ENCODE measurements at places on chromosomes 13 and 19. TPM values are rescaled to one million over a fixed set of nuclear protein-coding genes. Genes with fewer than 3 reads are reported as not detected.

DNA sequence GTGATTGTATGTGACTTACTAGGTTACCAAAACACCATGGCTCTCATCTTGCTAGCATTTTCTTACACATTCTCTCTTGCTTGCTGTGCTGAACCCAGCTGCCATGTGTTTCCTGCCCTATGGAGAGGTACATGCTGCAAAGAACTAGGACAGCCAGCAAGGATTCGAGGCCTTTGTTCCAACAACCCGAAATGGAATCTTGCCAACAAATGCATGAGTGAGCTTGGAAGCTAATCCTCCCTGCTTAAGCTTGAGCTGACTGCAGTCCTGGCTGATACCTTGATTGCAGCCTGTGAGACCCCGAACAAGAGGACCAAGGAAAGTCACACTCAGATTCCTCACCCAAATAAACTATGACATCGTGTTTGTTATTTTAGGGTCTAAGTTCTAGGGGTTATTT lies 651.2 kb downstream of the SLITRK6 start:
- DNase-seq, result no peak
- H3K4me1 ChIP-seq, result no peaks in the 10 kb centered on the region
- H3K27me3 ChIP-seq, result no peaks in the 10 kb centered on the region
- H3K4me3 ChIP-seq, result no peak overlapping the region
- H3K27ac ChIP-seq, result no peak overlapping the region
- no peaks in the 10 kb centered on the region for H3K36me3 ChIP-seq

- peaks cover 55% of the 10 kb centered on the region for H3K4me1 ChIP-seq
- no peaks in the 10 kb centered on the region for H3K27me3 ChIP-seq
- peaks cover 59% of the 10 kb centered on the region for H3K36me3 ChIP-seq
- peak overlapping the region; percentile 99 for H3K27ac ChIP-seq
- peak; percentile 59 for DNase-seq
Observed at GRCh38 chr19:47109541-47110375, 3.8 kb downstream of the ZC3H4 start.

DNA sequence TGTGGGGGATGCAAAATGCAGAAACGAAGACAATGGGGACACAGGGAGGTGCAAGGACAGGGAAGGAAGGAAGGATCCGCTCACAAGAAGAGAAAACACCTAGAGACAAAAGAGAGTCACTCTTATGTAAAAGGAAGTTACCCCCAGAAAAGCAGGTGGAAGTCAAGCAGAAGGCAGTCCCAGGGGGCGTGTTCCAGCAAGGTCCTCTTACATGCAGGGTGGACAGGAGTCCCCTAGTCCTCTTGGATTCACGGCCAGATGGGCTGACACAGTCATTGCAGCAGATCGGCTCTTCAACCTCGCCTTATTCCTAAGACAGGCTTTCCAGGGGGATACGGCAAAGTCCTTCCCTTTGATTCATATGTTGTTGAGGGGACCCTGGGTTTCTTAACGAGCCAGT lies 83.9 kb upstream of the SPATA13 start:
- peaks cover 3% of the 10 kb centered on the region for H3K27me3 ChIP-seq
- H3K36me3 ChIP-seq, result no peaks in the 10 kb centered on the region
- DNase-seq, result no peak
- no peak overlapping the region for H3K4me3 ChIP-seq
- peaks cover 5% of the 10 kb centered on the region for H3K4me1 ChIP-seq

DNA sequence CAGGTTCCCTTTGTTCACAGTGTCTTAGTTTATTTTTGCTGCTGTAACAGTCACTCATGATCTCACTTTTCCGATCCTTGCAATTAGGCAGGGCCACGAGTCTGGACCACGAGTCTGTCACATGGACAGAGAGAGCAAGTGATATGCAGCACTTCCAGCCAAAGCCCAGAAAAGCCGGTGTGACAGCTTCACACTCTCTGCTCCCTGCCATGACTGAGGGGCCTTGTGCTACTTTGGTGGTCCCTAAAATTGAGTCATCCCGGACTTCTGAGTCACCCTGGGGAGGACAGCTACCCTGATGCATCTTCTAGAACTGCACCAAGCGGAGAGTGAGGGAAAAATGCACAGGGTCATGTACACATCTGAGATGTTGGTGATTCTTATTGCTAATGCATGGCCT lies 179.6 kb downstream of the EFNB2 start:
- H3K4me3 ChIP-seq, result no peak overlapping the region
- no peak for DNase-seq
- no peak overlapping the region for H3K27ac ChIP-seq

DNA sequence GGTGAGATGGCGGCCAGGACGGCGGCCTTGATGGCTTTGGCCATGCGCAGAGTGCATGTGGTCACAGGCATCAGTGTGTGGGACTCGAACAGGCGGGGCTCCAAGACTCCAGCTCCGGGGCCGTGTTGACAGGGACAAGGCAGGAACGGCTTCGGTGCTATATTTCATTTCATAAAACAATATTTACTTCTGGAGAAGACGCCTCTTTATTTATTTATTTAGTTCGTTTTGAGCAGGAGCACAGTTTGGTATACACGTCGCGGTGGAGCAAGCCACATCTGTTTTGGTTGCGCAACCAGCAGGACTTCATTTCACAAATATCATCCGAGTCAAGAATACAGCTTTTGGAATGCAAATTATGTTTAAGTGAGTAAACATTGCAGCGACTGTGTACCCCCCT lies 166.7 kb upstream of the TSHZ3 start:
- DNase-seq, result no peak
- no peak overlapping the region for H3K4me3 ChIP-seq
- no peaks in the 10 kb centered on the region for H3K27me3 ChIP-seq
- H3K27ac ChIP-seq, result no peak overlapping the region

GRCh38 chr13:108674771-108675170 lies 45.4 kb downstream of the MYO16 start:
- no peaks in the 10 kb centered on the region for H3K4me1 ChIP-seq
- no peak for DNase-seq
- H3K4me3 ChIP-seq, result no peak overlapping the region
- no peak overlapping the region for H3K27ac ChIP-seq
- peaks cover 1% of the 10 kb centered on the region for H3K27me3 ChIP-seq
- H3K36me3 ChIP-seq, result no peaks in the 10 kb centered on the region

DNA sequence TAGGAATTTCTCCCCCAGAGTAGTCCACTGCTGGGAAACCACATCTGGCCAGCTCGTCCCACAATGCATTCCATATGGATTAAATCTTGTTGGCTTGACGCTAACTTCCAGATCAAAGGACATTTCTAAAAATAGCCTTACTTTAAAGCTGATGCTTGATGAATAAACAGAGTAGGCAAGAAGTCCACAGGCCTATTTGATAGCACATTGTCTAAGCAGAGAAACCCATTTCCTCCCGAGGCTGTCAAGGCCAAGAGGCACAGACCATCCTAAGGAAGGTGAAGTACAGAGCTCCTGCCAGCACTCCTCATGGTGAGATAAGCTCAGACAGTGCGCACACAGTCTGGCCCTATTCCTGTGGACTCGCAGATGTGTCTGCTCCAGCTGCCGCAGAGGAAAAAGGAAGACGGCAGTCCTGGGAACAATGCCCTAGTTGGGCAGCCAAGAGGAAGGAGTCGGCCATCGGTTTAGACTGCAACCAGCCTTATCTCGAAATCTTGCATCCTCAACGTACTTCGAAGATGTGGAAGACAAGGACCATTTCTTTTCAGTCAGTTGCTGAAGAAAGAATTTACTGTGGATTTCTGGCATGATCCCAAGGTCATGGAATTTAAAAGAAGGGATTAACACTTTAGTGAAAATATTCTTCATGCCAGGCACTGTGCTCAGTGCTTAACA lies 156.8 kb downstream of the RGCC start:
- H3K4me3 ChIP-seq, result no peak overlapping the region
- H3K36me3 ChIP-seq, result peaks cover 24% of the 10 kb centered on the region
- H3K27me3 ChIP-seq, result no peaks in the 10 kb centered on the region
- no peaks in the 10 kb centered on the region for H3K4me1 ChIP-seq
- DNase-seq, result no peak

DNA sequence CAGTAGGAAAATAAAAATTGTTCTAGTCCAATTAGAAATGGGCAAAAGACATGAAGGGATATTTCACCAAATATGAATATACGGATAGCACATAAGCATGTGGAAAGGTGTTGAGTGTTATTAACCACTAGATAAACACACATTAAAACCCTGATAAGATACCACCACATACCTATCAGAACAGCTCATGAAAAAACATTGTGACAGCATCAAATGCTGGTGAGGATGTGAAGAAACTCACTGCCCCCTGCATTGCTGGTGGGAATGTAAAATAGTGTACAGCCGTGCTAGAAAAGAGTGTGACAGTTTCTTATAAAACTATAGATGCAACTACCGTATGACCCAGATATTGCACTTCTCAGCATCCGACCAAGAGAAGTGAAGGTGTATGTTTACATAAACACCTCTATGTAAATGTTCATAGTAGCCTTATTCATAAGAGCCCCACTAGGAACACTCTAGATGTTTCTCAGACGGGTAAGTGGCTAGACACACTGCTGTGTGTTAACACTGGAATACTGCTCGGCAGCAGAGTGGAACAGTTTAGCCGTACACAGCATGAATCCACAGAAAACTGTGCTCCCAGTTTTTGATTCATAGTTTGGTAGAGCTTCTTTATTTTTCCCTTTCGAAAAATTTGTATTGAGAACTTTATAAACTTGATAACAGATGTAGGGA lies 321.1 kb downstream of the MYO16 start:
- H3K27ac ChIP-seq, result no peak overlapping the region
- H3K4me1 ChIP-seq, result no peaks in the 10 kb centered on the region
- H3K4me3 ChIP-seq, result no peak overlapping the region
- no peaks in the 10 kb centered on the region for H3K27me3 ChIP-seq

- no peak overlapping the region for H3K27ac ChIP-seq
- H3K36me3 ChIP-seq, result peaks cover 35% of the 10 kb centered on the region
- H3K27me3 ChIP-seq, result no peaks in the 10 kb centered on the region
- DNase-seq, result no peak
Observed at GRCh38 chr13:100645382-100645781, 29.2 kb downstream of the TMTC4 start.

GRCh38 chr13:107864543-107865317 lies 350.6 kb downstream of the LIG4 start:
- DNase-seq, result no peak
- H3K36me3 ChIP-seq, result no peaks in the 10 kb centered on the region
- peaks cover 26% of the 10 kb centered on the region for H3K27me3 ChIP-seq
- no peak overlapping the region for H3K27ac ChIP-seq
- no peak overlapping the region for H3K4me3 ChIP-seq

- no peaks in the 10 kb centered on the region for H3K4me1 ChIP-seq
- no peak for DNase-seq
- H3K27me3 ChIP-seq, result peaks cover 15% of the 10 kb centered on the region
- no peak overlapping the region for H3K4me3 ChIP-seq
- no peak overlapping the region for H3K27ac ChIP-seq
Observed at GRCh38 chr19:48770266-48770665, 14.9 kb downstream of the FGF21 start.

DNA sequence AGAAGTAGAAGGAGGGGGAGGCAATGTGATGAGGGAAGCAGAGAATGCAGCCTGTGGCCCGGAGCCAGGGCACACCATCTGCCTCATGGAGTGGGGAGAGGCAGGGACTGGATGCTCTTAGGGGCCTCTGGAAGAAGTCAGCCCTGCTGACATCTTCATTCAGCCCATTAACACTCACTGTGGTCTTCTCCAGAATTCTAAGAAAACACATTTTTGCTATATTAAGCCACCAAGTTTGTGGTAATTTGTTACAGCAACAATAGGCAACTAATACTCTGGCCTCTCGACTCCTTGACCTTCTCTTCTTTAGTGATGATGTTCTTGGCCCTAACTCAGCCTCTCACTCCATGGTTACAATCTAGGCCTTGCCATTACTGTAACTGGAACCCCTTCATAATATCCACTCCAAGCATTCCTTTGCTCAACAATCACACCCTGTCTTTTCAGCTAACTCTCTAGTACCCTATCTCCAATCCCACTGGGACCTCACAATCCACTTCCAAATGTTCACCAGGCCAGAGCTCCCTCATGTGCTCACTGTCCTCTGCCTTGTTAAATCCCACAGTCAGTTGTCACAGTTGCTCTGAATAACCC lies 98.5 kb downstream of the MIPEP start:
- no peak overlapping the region for H3K4me3 ChIP-seq
- H3K27ac ChIP-seq, result no peak overlapping the region
- H3K27me3 ChIP-seq, result peaks cover 2% of the 10 kb centered on the region
- no peak for DNase-seq
- no peaks in the 10 kb centered on the region for H3K36me3 ChIP-seq

- H3K36me3 ChIP-seq, result peaks cover 33% of the 10 kb centered on the region
- no peak for DNase-seq
- H3K27me3 ChIP-seq, result no peaks in the 10 kb centered on the region
- no peak overlapping the region for H3K4me3 ChIP-seq
Observed at GRCh38 chr19:56156768-56157167, 15.7 kb downstream of the ZNF444 start.

GRCh38 chr13:99269627-99270241 lies 11.6 kb upstream of the GPR18 start:
- H3K4me3 ChIP-seq, result no peak overlapping the region
- H3K4me1 ChIP-seq, result peaks cover 54% of the 10 kb centered on the region
- no peaks in the 10 kb centered on the region for H3K27me3 ChIP-seq
- H3K27ac ChIP-seq, result no peak overlapping the region
- peaks cover 61% of the 10 kb centered on the region for H3K36me3 ChIP-seq

GRCh38 chr13:96575423-96576320 lies 418.6 kb downstream of the OXGR1 start:
- DNase-seq, result no peak
- H3K36me3 ChIP-seq, result no peaks in the 10 kb centered on the region
- no peak overlapping the region for H3K27ac ChIP-seq
- no peaks in the 10 kb centered on the region for H3K27me3 ChIP-seq
- no peak overlapping the region for H3K4me3 ChIP-seq

GRCh38 chr13:21048901-21049698 lies 12.3 kb downstream of the LATS2 start:
- peaks cover 6% of the 10 kb centered on the region for H3K4me1 ChIP-seq
- DNase-seq, result no peak
- no peak overlapping the region for H3K4me3 ChIP-seq
- peaks cover 8% of the 10 kb centered on the region for H3K27me3 ChIP-seq
- H3K27ac ChIP-seq, result no peak overlapping the region

- peaks cover 26% of the 10 kb centered on the region for H3K36me3 ChIP-seq
- peak overlapping the region; percentile 68 for H3K4me3 ChIP-seq
- peak overlapping the region; percentile 33 for H3K27ac ChIP-seq
- no peaks in the 10 kb centered on the region for H3K27me3 ChIP-seq
Observed at GRCh38 chr19:38252941-38253691, 3.1 kb downstream of the PPP1R14A start.

GRCh38 chr13:39451301-39451700 lies 151.7 kb downstream of the LHFPL6 start:
- no peaks in the 10 kb centered on the region for H3K36me3 ChIP-seq
- no peak for DNase-seq
- no peaks in the 10 kb centered on the region for H3K4me1 ChIP-seq
- peaks cover 8% of the 10 kb centered on the region for H3K27me3 ChIP-seq
- no peak overlapping the region for H3K4me3 ChIP-seq

GRCh38 chr13:49836516-49836915 lies 44.0 kb upstream of the KPNA3 start:
- H3K4me1 ChIP-seq, result peaks cover 3% of the 10 kb centered on the region
- H3K27me3 ChIP-seq, result peaks cover 2% of the 10 kb centered on the region
- no peaks in the 10 kb centered on the region for H3K36me3 ChIP-seq
- H3K4me3 ChIP-seq, result no peak overlapping the region
- H3K27ac ChIP-seq, result no peak overlapping the region

- H3K27me3 ChIP-seq, result peaks cover 57% of the 10 kb centered on the region
- DNase-seq, result no peak
- H3K4me3 ChIP-seq, result no peak overlapping the region
- no peak overlapping the region for H3K27ac ChIP-seq
Observed at GRCh38 chr19:2488405-2488941, 12.5 kb downstream of the GADD45B start.

PPP1R13L gene
- 16.6 TPM for total RNA-seq

TSHZ3 gene
- total RNA-seq, result 1.3 TPM

KLF2 gene
- 2.7 TPM for total RNA-seq

LILRB4 gene
- total RNA-seq, result 0.46 TPM

ZNF561 gene
- total RNA-seq, result 27.1 TPM

ICAM3 gene
- total RNA-seq, result 115 TPM

SSC5D gene
- 0.41 TPM for total RNA-seq

SPC24 gene
- total RNA-seq, result 38.8 TPM

FCER2 gene
- 0.99 TPM for total RNA-seq

LIPE gene
- total RNA-seq, result 35.2 TPM

CBY2 gene
- not detected for total RNA-seq

RNF225 gene
- total RNA-seq, result 0.57 TPM
